ENCODE measurements at places on chromosomes 7 and 10.
A peak's percentile ranks its signal among the peaks of the same experiment; 100 is the strongest.

GRCh38 chr10:5730766-5731165 lies 46.1 kb downstream of the TASOR2 start:
- no peak for DNase-seq

GRCh38 chr7:140494867-140495266 lies 15.6 kb upstream of the MKRN1 start:
- DNase-seq, result no peak

DNA sequence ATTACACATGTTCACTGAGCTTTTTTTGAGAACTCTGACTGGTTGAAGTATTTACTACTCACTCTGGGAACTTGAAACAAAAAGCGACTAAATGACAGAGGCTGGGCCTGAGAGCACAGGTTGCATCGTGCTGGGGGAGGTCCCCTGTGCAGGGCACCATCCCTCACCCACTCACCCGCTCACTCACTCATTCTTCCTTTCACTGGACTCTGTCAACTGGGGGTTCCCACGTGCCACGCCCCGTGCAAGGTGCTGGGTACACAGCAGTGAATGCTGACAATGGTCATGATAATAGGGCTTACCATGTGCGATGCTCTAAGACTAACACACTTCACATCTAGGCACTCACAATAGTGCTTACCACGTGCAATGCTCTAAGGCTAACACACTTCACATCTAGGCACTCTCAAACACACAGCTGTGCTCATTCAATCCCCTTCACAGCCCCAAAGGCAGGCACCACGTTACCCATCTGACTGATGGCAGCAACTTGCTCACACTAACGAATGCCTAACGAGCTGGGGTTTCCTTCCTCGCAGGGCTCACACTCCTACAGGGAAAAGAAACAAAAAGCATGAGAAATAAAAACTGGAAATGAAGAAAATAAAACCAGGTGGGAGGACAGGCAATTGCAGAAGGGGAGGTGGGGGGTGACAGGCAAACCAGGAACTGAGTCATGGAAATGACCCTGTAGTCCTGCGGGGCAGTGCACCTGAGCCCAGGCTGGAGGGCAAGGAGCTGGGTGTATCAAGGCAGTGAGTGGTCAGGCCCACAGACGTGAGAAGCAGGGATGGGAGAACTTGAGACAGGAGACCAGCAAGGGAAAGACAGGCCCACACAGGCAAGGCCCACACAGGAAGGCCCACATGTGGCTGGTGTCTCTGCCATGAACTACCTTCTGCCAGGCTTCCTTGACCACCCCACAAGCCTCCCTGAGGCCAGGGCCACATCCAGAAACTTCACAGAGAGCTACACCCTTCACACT lies 147.0 kb upstream of the FAM20C start:
- DNase-seq, result no peak

GRCh38 chr10:104331208-104331838 lies 6.9 kb downstream of the ITPRIP start:
- no peak for DNase-seq

- DNase-seq, result no peak
These were observed 208.6 kb downstream of the ZNF365 start for GRCh38 chr10:62582804-62583208.

- no peak for DNase-seq
These were observed 39.4 kb downstream of the CCDC71L start for GRCh38 chr7:106621393-106622132.

- DNase-seq, result peak; percentile 25
These were observed 193.5 kb downstream of the CFTR start for GRCh38 chr7:117673367-117673766.

All from substantia nigra (tissue), 51 donors.